ENCODE measurements at places on chromosomes 16 and 17. TPM values are rescaled to one million over a fixed set of nuclear protein-coding genes. Genes with fewer than 3 reads are reported as not detected.

The GPR179 gene
- 0.07 TPM for total RNA-seq

- no peak for DNase-seq
These were observed 13.1 kb upstream of the ACE start for GRCh38 chr17:63463771-63464170.

- no peak for DNase-seq
These were observed 12.6 kb upstream of the GOSR2 start for GRCh38 chr17:46910179-46910927.

DNA sequence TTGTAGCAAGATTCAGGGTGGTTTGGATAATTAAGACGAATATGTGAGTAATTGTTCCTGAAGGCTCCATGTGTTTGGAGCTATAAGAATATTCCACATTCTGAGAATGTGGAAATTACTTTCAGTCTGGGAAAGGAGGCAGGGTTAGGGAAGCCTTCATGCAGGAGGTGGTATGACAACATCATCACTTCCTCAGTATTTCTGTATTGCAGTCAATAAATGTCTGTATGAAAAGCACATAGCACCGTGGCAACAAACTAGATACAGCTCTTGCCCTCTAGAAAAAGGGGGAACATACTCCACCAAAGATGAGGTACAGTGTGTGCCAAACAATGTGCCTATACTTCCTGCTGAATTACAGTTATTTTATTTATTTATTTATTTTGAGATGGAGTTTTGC is 26.1 kb upstream of the DHRS7B start:
- DNase-seq = no peak

GRCh38 chr16:31008551-31008950 is 1.9 kb downstream of the STX1B start:
- no peak for DNase-seq
